Suprapubic skin (tissue), 4 donors: ENCODE measurements at places on chromosomes 1 and 21.

DNA sequence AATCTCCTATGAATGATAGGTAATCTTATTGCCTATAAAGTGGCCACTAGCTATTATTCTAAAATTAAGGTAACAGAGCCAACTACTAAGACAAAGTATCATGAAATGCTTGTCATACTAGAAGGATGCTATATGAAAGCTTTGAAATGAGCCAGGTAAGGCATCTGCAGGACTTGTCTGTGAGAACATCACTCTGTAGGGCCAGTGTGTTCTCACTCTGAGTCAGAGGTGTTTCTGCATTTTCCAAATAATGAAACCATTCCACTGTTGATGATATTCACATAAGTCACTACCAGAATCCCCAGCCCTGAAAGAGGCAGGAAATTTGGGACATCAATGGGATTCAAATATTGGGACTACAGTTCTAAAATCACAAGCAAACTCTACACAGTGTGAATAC is 25.8 kb upstream of the GBP5 start:
- no peaks in the 10 kb centered on the region for H3K36me3 ChIP-seq
- no peak for DNase-seq
- no peak overlapping the region for H3K4me3 ChIP-seq

GRCh38 chr1:66364578-66365391 is 169.2 kb upstream of the SGIP1 start:
- no peak for DNase-seq
- H3K4me3 ChIP-seq = no peak overlapping the region
- no peaks in the 10 kb centered on the region for H3K27me3 ChIP-seq
- no peak overlapping the region for H3K27ac ChIP-seq

DNA sequence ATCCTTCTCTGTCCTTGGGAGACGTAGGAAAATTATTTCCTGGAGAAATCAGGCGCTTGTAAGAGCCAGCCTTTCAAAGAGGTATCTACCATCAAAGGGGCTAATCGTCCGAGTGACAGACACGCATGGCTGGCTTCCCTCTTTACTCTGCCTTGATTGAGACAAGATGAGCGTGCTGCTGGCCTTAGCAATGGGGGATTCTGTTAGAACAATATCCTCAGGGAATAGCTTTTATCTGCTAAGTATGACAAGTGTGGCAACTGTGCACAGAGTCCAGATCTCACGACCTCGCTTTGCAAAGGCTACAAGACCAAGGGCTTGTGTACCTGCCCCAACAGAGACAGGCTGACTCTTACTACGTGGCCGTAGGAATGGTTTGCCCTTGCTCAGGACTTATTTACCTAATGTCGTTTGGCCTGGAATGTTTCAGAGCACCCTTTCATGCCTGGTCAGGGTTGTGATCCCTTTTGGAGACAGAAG is 417.1 kb downstream of the KIF26B start:
- H3K4me1 ChIP-seq = no peaks in the 10 kb centered on the region
- H3K27ac ChIP-seq = no peak overlapping the region
- no peaks in the 10 kb centered on the region for H3K36me3 ChIP-seq
- no peaks in the 10 kb centered on the region for H3K27me3 ChIP-seq
- no peak overlapping the region for H3K4me3 ChIP-seq

- peaks cover 6% of the 10 kb centered on the region for H3K4me1 ChIP-seq
- no peaks in the 10 kb centered on the region for H3K27me3 ChIP-seq
- H3K36me3 ChIP-seq = peaks cover 68% of the 10 kb centered on the region
- DNase-seq = no peak
These were observed 101.3 kb upstream of the ACTL8 start for GRCh38 chr1:17653728-17654351.

GRCh38 chr1:26360807-26361604 is 7.1 kb upstream of the CRYBG2 start:
- peaks cover 43% of the 10 kb centered on the region for H3K4me1 ChIP-seq
- H3K27ac ChIP-seq = no peak overlapping the region
- H3K27me3 ChIP-seq = peaks cover 52% of the 10 kb centered on the region
- DNase-seq = no peak
- H3K4me3 ChIP-seq = peak overlapping the region; percentile 39

DNA sequence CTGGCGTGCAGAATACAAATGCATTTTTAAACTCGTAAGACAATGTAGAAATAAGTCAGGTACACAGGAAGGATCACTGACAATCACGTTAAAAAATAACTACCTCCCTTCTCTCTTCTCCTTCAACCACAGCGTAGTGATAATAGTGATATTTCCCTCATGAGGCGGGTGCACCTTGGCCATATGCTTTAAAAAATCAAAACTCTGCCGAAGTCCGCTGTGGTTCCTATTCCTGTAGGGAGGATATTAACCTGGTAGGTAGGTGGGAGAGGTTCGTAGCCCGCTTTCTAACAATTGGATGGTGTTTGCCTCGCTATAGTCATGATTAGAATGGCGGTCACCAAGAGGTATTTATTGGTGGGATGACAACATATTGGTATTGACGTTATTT is 732 bp downstream of the GREM2 start:
- H3K4me3 ChIP-seq = peak overlapping the region; percentile 58
- no peaks in the 10 kb centered on the region for H3K36me3 ChIP-seq
- H3K27me3 ChIP-seq = no peaks in the 10 kb centered on the region
- no peak for DNase-seq
- H3K4me1 ChIP-seq = no peaks in the 10 kb centered on the region

- H3K4me3 ChIP-seq = no peak overlapping the region
- H3K36me3 ChIP-seq = no peaks in the 10 kb centered on the region
- H3K27ac ChIP-seq = peak overlapping the region; percentile 60
- no peaks in the 10 kb centered on the region for H3K27me3 ChIP-seq
- no peak for DNase-seq
These were observed 14.3 kb downstream of the QSOX1 start for GRCh38 chr1:180168786-180169639.

- no peaks in the 10 kb centered on the region for H3K27me3 ChIP-seq
- no peak for DNase-seq
- no peaks in the 10 kb centered on the region for H3K36me3 ChIP-seq
- no peak overlapping the region for H3K27ac ChIP-seq
- H3K4me3 ChIP-seq = no peak overlapping the region
These were observed 46.4 kb downstream of the KIF26B start for GRCh38 chr1:245201201-245201600.

DNA sequence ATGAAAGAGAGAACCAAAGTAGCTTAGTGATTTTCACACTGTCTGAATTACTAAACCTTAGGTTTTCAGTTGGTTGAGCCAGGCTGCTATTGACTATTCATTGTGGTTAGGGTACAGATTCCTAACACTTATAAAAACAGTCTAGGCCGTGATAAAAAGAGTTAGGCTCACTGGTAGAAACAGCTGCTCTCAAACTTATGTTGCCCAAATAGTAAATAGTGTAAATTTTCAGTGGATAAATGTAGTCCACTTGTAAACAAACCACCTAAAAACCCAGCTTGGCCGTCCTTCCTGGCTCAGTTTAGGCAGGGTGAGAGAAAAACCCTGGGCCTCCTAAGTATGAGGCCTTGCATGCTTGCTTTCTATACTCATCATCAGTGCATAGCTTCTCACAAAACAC is 34.9 kb downstream of the ARID1A start:
- no peak overlapping the region for H3K4me3 ChIP-seq
- no peaks in the 10 kb centered on the region for H3K27me3 ChIP-seq
- peaks cover 48% of the 10 kb centered on the region for H3K4me1 ChIP-seq
- H3K27ac ChIP-seq = no peak overlapping the region
- DNase-seq = no peak
- H3K36me3 ChIP-seq = peaks cover 51% of the 10 kb centered on the region

DNA sequence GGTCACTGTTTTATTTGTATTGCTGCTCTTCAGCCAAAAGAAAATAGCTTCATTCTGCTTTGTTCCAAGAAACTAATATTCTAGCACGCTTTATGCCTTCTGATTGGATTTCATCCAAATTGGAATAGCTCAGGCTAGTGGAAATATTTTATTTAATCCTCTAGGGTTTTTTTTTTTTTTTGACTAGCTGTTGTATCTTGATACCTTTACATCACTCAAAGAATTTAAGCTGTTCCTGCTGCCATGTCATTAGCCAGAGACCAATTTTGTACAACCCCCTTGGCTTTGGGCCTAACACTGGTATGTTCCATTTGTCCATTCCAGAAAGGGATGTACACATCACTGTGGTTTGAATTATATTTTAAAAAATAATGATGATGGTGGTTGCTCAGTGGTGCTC is 103.0 kb downstream of the DISC1 start:
- H3K36me3 ChIP-seq = no peaks in the 10 kb centered on the region
- H3K4me1 ChIP-seq = no peaks in the 10 kb centered on the region
- H3K27ac ChIP-seq = no peak overlapping the region
- no peaks in the 10 kb centered on the region for H3K27me3 ChIP-seq
- no peak overlapping the region for H3K4me3 ChIP-seq
- DNase-seq = no peak

DNA sequence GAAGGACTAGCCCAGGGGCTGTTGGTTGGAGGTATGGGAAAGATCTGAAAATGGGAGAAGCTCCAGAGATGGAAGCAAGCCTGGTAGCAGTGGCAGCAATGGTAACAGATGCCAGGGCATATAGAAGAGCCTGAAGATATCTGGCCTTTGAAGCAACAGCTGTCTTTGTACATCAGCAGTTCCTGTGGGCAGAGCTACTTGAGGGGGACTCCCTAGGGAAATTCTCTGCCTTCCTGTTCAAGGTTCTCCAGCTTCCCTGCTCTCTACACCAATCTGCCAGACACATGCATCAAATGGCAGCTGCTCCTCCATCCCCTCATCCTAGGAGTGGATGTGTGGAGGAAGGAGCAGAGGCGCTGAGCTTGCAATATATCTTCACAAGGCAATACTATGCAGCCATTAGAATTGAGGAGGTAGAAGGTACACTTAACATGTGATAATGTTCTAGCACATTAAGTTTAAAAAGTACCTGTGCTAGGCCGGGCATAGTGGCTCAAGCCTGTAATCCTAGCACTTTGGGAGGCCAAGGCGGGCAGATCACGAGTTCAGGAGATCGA is 2.2 kb downstream of the TMEM35B start:
- H3K27me3 ChIP-seq = no peaks in the 10 kb centered on the region
- no peak for DNase-seq
- H3K27ac ChIP-seq = no peak overlapping the region
- no peak overlapping the region for H3K4me3 ChIP-seq
- H3K36me3 ChIP-seq = peaks cover 8% of the 10 kb centered on the region

DNA sequence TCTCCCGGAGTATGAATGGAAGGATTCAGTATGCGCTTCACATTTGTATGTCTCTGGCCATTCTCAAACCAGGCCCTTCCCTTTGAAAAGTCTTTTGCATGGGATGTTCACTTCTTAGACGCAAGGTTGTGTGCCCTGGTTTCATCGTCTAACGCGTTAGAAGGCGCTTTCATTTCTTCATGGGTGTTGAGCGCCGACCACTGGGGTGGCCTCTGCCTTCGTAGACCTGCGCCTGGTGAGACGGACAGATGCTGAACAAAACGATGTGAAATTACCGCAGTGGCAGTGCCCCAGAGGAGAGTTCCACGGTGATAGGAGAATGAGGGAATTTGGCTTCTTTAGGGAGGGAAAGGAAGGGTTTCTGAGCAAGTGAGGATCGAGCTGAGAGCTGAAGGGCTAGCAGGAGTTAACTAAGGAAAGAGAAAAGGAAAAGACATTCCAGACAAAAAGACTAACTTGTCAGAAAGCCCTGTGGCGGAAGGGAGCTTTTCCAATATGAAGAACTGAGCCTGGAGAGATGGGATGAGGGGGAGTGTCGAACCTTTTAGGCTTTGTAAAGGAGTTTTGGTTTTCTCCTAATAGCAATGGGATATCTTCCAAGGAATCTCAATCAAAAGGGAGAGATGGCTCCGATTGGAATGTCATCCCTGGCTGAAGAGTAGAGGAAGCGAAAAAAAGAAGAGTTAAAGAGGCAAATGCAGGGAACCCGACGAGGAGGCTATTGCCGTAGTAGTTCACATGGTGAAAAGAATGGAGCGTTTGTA is 951 bp downstream of the GGPS1 start:
- H3K36me3 ChIP-seq = no peaks in the 10 kb centered on the region
- DNase-seq = no peak
- peak overlapping the region; percentile 97 for H3K27ac ChIP-seq
- H3K4me1 ChIP-seq = peaks cover 56% of the 10 kb centered on the region
- H3K4me3 ChIP-seq = peak overlapping the region; percentile 99
- no peaks in the 10 kb centered on the region for H3K27me3 ChIP-seq

DNA sequence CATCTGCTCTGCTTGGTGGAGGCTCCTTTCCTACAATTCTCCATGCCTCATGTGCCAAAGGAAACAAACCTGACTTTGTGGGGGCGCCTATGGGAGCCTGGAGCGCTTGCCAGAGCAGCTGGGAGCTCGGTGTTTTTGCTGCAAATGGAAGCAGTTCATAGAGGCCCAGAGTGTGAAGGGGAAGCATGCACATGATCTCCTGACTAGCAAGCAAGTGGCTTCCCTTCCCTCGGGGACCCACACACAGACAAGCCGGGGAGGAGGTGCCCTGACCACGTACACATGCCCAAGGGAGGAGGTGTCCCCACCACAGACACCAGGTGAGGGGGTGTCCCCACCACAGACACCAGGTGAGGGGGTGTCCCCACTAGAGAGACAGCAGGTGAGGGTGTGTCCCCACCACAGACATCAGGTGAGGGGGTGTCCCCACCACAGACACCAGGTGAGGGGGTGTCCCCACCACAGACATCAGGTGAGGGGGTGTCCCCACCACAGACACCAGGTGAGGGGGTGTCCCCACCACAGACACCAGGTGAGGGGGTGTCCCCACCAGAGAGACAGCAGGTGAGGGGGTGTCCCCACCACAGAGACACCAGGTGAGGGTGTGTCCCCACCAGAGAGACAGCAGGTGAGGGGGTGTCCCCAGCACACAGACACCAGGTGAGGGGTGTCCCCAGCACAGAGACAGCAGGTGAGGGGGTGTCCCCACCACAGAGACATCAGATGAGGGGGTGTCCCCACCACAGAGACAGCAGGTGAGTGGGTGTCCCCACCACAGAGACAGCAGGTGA is 106.8 kb downstream of the CRYAA start:
- H3K27ac ChIP-seq = no peak overlapping the region
- H3K27me3 ChIP-seq = peaks cover 43% of the 10 kb centered on the region
- H3K36me3 ChIP-seq = no peaks in the 10 kb centered on the region
- no peak for DNase-seq

DNA sequence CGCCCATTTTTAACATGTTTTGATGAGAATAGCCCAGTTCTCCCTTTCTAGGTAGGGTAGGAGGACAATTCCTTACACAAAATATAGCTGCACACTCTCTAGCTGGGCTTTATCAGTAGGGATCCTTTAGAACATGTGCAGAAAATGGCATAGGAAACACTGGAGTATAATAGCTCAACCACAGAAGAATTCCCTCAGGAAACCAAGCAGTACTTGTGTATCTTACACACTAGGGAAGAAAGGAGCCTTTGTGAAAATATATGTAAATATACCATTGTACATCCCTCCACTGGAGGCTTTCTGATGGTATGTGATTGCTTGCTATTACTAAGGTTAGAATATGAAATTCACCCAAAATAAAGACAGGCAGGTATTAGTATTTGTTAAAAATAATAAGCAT is 153.5 kb downstream of the LRRC40 start:
- H3K27me3 ChIP-seq = no peaks in the 10 kb centered on the region
- H3K36me3 ChIP-seq = no peaks in the 10 kb centered on the region
- no peak overlapping the region for H3K27ac ChIP-seq
- no peak for DNase-seq
- no peaks in the 10 kb centered on the region for H3K4me1 ChIP-seq
